ENCODE measurements at places on chromosomes 7 and 10.

DNA sequence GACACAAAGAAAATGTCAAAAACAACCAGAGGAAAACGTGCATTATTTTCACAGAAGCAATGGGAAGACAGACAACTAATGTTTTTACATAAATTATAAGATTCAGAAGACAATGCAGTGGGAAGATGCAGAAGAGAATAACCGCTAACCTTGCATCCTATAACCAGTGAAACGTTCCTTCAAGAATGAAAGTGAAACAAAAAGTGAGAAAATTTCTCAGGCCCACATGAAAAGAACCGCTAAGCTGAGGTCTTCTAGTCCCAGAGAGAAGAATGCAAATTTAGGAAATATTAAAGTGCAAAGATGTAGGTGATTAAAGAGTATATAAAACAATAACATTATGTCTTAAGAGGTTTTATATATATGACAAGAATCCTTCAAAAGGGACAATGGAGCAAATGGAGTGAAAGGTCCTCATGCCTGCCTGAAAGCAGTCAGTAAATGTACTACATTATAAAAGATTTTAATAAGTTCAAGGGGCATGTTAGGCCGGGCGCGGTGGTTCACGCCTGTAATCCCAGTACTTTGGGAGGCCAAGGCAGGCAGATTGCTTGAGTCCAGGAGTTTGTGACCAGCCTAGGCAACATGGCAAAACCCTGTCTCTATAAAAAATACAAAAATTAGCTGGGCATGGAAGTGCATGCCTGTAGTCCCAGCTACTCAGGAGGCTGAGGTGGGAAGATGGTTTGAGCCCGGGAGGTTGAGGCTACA is 43.1 kb upstream of the DDC start:
- DNase-seq = no peak

DNA sequence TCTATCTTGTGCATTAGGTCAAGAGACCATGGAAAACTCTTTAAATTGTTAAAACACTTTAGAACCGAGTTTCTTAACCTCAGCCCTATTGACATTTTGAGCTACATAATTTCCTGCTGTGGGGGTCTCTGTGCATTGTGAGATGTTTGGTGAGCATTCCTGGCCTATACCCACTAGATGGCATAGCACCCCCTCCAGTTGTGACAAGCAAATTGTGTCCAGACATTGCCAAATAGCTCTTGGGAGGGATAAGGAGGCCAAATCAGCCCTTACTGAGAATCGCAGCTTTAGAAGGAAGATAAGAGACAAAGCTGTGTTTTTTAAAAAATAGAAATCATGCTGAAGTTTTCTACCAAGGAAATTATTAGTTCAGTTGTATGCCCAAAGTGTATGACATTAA is 1158.5 kb upstream of the C7orf33 start:
- peak; percentile 10 for DNase-seq

- DNase-seq = peak; percentile 31
These were observed at the start of gene CCDC136 for GRCh38 chr7:128791121-128791971. Gene CCDC136 (plus strand): TSS chr7:128791968. CDS start chr7:128792412, 444 bp downstream.

- no peak for DNase-seq
These were observed 45.8 kb downstream of the THSD7A start for GRCh38 chr7:11786186-11786585.

- no peak for DNase-seq
These were observed 595.9 kb downstream of the PTPRN2 start for GRCh38 chr7:157991761-157992160.

GRCh38 chr10:116792817-116793216 is 50.5 kb upstream of the HSPA12A start:
- no peak for DNase-seq

DNA sequence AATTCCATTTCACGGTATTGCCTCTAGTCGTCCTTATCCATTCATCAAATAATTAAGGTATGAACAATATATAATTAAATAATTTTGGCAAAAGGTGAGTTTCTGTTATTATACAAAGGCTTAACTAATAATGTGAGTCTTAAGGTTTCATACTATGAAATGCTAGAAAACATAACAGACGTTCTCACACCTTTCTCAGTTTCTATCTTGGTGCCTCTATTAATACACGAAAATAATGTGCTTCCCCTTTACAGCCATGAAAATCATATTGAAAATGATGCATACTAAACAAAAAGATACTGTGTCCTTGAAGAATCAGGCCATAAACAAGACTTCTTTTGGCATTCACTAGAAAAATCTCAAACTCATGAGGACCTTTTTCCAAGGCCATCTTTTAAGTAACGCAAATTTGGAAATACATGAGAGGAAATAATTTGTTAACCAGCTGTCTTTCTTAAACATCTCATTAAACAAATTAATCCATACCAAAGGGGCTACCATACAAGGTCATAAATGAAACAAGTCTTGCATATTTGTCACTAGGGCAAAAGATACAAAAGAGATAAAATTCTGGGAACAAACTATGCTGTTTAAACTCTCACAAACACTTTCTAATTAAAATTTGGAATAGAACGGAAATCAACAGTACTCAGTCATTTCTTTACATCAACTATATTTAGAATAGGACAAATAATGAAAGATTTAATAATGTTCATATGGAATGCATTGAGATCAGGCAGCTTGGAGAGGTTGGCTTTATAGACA is 53.9 kb upstream of the CAV2 start:
- DNase-seq = no peak

DNA sequence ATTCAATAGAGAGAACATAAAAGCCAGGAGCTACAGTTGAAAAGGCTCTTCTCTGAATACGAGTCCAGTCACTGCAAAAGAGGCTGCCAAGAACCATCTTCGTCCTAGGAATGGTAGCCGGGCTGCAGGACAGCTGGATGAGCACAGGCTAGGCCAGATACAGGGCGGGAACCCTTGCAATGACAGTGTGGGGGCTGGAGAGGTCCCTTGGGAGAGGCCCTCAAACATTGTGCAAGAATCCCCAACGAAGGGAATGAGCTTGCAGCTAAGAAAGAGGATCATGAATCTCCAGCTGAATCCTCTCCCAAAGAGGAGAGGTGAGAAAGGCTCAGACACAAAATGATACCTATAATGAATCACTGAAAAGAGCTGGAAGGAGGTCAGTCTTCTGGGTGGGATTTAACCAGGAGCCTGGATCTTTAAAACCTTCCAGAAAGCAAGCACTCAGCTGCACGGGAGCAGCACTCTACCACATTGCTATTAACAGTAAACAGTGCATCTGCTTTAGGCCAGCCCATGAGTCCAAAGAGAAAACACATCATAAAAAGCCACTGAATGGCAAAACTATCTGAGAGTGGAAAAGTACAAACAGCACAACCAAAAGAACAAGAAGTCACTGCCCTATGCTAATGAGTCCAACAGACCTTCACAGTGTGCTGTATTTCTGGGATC is 287.9 kb downstream of the TNS3 start:
- no peak for DNase-seq
